ENCODE measurements at places on chromosomes 4 and X. TPM values are rescaled to one million over a fixed set of nuclear protein-coding genes. Genes with fewer than 3 reads are reported as not detected.

Gene GABRQ
- total RNA-seq, result 0.07 TPM

Gene FREM3
- 0.05 TPM for total RNA-seq

Gene GAGE12E
- total RNA-seq, result not detected

Gene RTL5
- 0.07 TPM for total RNA-seq

Gene NLGN3
- 3.1 TPM for total RNA-seq

Gene RAB39B
- total RNA-seq, result 11.6 TPM

All from T-helper 1 cell treated with Interleukin-12 subunit alpha and Interleukin-12 subunit beta and Interleukin-4 antibody, amounts not matched to agents 30 ng/mL and 1 ng/mL, for 36 hours (primary cell).